ENCODE measurements at places on chromosomes 3 and 15.

DNA sequence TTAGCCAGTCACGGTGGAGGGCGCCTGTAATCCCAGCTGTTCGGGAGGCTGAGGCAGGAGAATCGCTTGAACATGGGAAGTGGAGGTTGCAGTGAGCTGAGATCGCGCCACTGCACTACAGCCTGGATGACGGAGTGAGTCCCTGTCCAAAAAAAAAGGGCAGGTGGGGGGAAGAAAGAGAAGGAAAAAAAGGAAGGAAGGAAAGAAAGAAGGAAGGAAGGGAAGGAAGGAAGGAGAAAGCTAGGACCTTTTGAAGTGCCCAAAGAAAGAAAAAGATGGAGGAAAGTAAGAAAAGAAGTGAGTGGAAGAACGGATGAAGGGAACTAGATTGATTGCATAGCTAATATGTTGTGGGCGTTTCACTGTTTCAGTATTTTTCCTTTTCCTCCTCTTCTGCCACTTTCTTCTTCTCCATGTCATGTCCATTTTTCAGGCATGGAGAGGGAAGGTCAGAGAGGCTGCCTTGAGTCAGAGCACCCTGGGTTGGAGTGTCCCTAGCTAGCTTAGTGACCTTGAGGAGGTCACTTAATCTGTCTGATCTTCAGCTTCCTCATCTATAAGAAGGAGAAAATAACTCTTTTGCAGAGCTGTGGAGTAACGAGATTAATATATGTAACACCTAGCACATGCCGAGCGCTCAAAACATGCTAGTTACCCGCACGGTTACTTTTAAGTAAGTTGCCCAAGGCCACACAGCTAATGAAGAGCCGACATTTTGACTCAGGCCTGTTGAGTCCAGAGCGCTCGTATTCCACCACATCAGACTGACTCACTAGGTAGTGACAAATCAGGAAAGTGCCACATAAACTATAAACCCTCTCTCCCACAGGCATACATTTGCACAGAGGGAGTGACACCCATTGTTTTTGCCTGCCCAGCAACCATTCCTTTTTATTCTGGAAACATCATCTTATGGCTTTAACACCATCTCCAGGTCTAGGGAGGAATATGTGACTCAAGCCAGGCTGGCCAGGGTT lies 42.2 kb downstream of the BHLHE40 start:
- DNase-seq, result no peak

DNA sequence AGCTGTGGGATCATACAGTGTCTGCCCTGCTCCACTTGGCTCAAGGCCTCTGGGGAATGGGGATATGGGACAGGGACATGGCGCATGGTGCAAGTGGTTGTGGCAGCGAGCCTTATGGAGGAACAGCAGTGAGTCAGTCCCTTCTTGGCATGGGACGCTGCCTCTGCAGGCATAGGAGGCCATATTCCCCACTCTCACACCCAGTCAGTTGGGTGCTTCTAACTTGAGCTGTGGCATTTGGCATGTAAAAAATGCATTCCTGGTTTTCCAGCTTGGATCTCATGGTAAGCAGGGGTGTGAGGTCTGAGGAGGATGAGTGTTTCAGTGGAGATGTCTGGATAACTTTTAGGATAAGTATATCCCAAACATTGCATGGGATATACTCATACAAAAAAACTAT lies 31.6 kb upstream of the UBE2Q2 start:
- DNase-seq, result no peak

DNA sequence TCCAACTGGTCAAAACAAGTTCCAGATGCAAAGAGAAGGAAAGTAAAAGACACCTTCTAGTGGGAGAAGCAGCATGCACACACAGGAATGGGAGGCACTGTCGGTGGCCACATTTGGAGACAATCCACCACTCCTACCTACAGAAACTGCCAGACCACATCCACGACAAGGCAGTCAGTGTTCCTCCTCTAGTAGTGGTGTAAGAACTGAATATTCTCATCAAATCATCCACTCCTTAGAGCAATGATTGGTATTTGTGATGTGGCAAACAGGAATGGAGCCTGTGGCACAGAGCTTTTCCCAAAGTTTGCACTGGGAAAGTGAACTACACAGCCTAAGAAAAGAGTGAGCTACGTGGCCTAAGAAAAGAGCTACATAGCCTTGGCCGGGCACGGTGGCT lies 5.1 kb upstream of the SPINT1 start:
- no peak for DNase-seq

- no peak for DNase-seq
Measured at GRCh38 chr15:56871185-56871584, 47.3 kb upstream of the TCF12 start.

DNA sequence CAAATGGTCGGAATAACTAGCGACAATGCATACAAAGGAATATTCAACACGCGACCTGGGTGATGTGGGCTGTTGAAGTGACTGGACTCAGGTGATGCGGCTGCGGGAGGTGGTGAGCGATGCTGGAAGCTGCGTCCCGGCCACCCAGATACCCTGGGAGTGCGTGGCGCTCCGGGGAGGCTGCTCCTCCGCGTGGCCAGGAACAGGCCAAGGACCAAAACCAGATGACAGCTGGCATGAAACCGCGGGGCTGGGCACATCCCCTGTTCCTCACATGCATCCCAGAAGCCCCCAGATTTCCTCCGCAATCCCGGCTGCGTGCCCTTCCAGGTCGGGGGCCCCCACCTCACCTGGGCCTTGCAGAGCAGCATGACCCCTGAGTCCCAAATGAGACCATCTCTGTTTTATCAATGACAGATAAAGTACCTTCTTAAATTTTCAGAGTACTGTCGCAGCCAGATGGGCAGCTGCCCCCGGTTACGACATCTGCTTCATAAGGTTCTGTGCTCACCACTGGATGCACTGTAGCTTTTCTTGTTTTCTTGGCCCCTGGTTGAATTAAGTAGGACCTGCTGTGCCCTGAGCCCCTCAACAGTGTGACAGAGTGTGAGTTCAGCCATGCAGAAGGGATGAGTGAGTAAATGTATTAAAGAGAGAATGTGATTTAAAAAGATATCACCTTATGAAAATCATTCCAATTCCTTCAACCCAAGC lies 278.2 kb downstream of the GABRG3 start:
- peak; percentile 82 for DNase-seq

DNA sequence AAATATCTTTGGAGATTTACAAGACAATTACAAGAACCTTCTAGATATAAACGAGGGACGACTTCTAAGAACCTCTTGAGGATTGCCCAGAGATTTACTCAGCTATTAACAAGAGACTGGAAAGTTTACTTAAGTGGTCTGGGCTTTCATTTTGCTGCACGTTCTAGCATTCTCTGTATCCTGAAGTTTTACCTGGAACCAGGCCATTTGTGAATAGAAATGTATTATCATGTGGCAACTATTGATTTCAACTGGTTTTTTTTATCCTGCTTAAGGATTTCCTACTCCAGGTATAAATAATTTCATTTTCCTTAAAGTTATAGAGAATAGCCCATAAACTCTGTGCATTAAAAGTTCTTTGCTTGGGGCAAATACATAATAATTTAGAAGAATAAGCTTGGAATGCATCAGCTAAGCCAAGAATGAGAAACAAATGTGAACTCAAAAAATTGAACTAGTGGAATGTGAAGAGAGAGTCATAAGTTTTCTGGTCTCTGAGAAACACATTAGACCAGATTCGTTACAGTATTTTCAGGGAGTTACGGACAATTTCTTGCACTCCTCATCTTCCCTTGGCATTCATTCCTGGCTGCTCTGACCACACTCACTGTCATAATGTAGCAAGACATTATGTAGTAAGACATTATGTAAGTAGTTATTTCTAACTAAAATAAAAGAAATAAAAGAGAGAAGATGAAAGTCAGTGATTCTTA lies 1.3 kb downstream of the AQP9 start:
- no peak for DNase-seq

- DNase-seq, result peak; percentile 77
Measured at GRCh38 chr3:129003578-129004112, 2.5 kb downstream of the EFCC1 start.

GRCh38 chr15:35319354-35319753 lies 226.6 kb downstream of the DPH6 start:
- DNase-seq, result no peak

GRCh38 chr15:39199076-39199475 lies 381.8 kb upstream of the THBS1 start:
- no peak for DNase-seq

- DNase-seq, result no peak
Measured at GRCh38 chr3:45109771-45110508, 36.2 kb downstream of the CDCP1 start.

GRCh38 chr15:52206446-52206845 lies 15.3 kb upstream of the GNB5 start:
- peak; percentile 91 for DNase-seq

GRCh38 chr3:61152071-61152470 lies 99.2 kb downstream of the FHIT start:
- DNase-seq, result peak; percentile 62

DNA sequence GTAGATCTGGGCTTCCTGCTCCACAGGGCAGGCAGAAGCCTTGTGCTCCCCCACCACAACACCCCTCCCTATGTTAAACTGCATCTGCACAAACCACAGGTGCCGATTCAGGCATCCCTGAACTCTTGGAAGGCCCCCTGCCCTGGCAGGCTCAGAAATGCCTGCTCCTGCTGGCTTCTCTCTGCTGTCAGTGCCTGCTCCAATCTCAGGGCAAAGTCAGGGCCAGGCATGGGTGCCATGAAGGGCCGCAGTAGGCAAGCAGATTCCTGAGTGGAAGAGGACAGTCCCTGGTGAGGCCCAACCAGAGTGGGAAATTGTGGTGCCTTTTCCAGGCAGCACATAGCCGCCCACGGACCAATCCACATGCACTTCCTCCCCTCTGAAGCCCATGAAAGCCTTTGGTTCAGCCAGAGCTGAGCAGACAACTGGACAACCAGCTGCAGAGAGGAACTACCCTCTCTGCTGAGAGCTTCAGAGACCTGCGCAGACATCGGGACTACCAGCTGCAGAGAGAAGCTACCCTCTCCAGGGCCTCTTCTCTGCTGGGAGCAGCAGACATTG lies 13.6 kb downstream of the PRR20G start:
- DNase-seq, result no peak

- no peak for DNase-seq
Measured at GRCh38 chr3:53665608-53666425, 171.4 kb downstream of the CACNA1D start.

GRCh38 chr3:5016211-5017161 lies 37.2 kb downstream of the BHLHE40 start:
- no peak for DNase-seq

DNA sequence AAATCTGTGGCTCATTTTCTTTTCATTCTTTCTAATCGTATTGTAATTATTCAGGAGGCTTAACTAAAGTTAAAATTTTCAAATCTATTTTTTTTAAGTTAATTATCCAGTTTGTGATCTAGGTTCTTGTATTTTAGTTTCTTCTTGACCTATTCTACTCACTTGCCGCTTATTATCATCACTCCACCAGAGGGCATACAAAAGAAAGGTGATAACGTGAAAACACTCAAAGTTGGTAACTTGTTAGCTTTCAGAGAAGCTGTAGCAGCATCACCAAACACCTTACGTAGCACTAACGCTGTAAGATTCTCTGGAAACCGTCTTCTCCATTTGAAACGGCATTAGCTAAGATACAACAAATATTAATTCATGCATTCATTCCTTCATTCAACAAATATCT lies 4.8 kb downstream of the GNB4 start:
- peak; percentile 47 for DNase-seq

DNA sequence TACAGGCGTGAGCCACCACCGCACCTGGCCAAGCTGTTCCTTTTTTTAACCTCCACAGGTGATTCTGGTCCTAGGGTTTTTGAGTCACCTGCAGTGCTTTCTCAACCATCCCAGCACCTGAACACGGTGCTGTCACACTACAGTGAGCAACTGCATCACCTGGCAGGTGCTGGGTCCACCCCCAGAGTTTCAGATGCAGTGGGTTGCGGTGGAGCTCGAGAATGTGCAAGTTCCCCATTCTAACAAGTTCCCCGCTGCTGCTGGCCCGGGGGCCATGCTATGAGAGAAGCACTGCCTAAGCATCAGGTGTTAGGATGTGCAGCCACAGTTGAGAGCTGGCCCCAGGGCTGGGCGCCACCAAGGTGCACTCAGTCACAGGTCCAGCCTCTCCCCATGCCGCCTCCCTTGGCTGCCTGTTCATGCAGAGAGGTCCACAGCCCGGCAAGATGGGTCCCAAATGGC lies 18.0 kb downstream of the ISG20 start:
- DNase-seq, result no peak

DNA sequence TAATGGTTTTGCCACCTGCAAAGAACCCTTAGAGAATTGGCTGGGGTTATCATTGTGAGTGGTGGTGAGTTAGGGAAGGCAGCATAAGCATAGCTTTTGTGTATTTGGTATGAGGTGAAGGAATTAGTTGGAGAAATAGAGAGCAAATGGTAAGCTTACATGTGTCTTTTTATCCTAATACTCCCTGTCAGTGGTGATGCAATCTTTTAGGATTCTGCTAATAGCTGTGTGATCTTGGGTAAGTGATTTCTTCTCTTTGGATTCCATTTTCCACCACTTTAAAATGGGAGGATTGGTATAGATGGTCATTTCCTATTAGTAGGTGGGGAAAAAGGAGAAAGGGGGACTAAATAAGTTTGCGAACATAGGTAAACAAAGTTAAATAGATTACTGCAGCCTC lies 30.9 kb downstream of the PIAS1 start:
- DNase-seq, result no peak

DNA sequence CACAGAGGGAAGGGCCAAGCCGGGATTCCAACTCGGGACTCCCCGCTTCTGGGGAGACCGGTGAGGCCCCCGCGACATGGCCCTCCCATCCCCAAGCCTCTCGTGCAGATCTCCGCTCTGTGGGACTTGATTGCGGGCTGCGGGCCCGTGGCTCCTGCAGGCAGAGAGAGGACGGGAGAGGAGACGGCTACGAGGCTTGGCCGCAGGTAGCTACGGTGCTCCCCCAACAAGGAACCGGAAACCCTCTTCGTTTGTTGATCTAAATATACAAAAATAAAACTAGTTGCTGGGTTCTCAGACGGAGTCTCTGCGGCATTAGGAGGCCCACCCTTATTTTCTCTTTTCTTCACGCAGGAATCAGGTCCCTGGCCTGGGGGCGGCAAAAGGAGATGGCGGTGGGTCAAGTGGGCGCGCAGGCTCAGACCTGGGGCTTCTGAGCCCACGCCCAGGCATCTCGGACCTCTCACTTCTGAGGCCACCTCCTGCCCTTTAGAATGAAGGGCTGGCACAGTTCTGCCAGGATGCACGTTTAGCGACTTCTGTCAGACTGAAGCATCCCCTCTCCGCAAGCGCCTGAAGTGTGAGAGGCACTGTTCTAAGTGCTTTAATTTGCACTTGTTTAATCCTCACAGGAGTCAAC lies 10.9 kb downstream of the GNB5 start:
- no peak for DNase-seq
